Neuronal stem cell (in vitro differentiated cells): ENCODE measurements at places on chromosomes 1 and 21.
A peak's percentile ranks its signal among the peaks of the same experiment; 100 is the strongest.

- no peaks in the 10 kb centered on the region for H3K36me3 ChIP-seq
- no peak overlapping the region for H3K27ac ChIP-seq
- no peaks in the 10 kb centered on the region for H3K27me3 ChIP-seq
- H3K4me1 ChIP-seq, result no peaks in the 10 kb centered on the region
Measured at GRCh38 chr1:54559771-54560231, 11.8 kb downstream of the ACOT11 start.

- peaks cover 2% of the 10 kb centered on the region for H3K4me1 ChIP-seq
- H3K27me3 ChIP-seq, result no peaks in the 10 kb centered on the region
- H3K36me3 ChIP-seq, result no peaks in the 10 kb centered on the region
- H3K4me3 ChIP-seq, result no peak overlapping the region
Measured at GRCh38 chr1:247287460-247287859, 31.6 kb downstream of the VN1R5 start.

GRCh38 chr1:164886101-164886500 lies 327.1 kb downstream of the PBX1 start:
- H3K27me3 ChIP-seq, result no peaks in the 10 kb centered on the region
- H3K4me1 ChIP-seq, result no peaks in the 10 kb centered on the region
- H3K4me3 ChIP-seq, result no peak overlapping the region
- no peaks in the 10 kb centered on the region for H3K36me3 ChIP-seq
- H3K27ac ChIP-seq, result no peak overlapping the region

- no peak for DNase-seq
- H3K4me3 ChIP-seq, result no peak overlapping the region
- H3K4me1 ChIP-seq, result no peaks in the 10 kb centered on the region
- no peak overlapping the region for H3K27ac ChIP-seq
- H3K36me3 ChIP-seq, result no peaks in the 10 kb centered on the region
Measured at GRCh38 chr1:65050735-65051134, 84.4 kb upstream of the JAK1 start.

- no peaks in the 10 kb centered on the region for H3K27me3 ChIP-seq
- no peaks in the 10 kb centered on the region for H3K36me3 ChIP-seq
- peak overlapping the region; percentile 53 for H3K4me3 ChIP-seq
- no peak overlapping the region for H3K27ac ChIP-seq
- H3K4me1 ChIP-seq, result peaks cover 7% of the 10 kb centered on the region
Measured at GRCh38 chr1:198934426-198934825, 295.6 kb downstream of the PTPRC start.

GRCh38 chr1:51859333-51859732 lies 19.2 kb downstream of the NRDC start:
- no peaks in the 10 kb centered on the region for H3K4me1 ChIP-seq
- peaks cover 30% of the 10 kb centered on the region for H3K36me3 ChIP-seq
- no peaks in the 10 kb centered on the region for H3K27me3 ChIP-seq
- no peak for DNase-seq
